ENCODE measurements at places on chromosomes 4 and X. TPM values are rescaled to one million over a fixed set of nuclear protein-coding genes. Genes with fewer than 3 reads are reported as not detected.

ITM2A gene
- not detected for total RNA-seq

AFF1 gene
- total RNA-seq = 6.8 TPM

DNA sequence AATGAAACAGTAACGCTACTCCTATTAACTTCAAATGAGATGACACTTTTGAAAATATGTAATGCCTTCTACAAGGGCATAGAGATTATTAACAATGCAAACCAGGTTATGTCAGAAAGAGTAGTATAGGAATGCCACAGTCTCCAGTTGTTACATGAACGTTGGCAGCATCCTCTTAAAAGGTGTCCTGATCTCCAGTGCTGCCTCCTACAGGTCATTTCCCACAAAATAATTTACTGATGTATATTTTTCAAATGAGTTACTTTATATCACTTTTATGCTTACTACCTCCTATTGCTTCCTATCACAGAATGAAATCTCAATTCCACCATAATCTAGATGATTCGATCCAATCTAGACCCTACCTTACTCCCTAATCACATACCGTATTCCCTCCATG lies 195.2 kb upstream of the EPHA5 start:
- DNase-seq = peak; percentile 2

DNA sequence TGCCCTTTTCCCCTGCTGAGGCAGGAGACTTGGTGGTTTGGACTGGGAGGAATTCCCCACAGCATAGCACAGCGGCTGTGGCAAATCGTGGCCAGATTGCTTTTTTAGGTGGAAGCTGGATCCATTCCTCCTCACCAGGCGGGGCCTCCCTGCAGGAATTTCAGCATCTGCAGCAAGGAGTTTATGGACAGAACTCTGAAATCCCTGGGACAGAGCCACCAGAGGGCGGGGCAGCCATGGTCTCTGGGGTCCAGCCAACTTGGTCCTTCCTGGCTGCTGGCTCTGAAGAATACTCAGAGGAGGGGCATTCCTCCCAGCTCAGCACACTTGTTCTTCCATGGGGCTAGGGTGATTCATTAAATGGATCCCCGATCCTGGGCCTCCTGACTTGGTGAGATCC lies 794.3 kb downstream of the SH3BGRL start:
- DNase-seq = no peak

- DNase-seq = no peak
Observed at GRCh38 chr4:2558301-2558700, 21.9 kb downstream of the FAM193A start.

PRSS12 gene
- total RNA-seq = not detected

- no peak for DNase-seq
Observed at GRCh38 chrX:123464709-123465108, 268.1 kb downstream of the THOC2 start.

- DNase-seq = no peak
Observed at GRCh38 chr4:102536768-102537167, 35.6 kb downstream of the NFKB1 start.

DNA sequence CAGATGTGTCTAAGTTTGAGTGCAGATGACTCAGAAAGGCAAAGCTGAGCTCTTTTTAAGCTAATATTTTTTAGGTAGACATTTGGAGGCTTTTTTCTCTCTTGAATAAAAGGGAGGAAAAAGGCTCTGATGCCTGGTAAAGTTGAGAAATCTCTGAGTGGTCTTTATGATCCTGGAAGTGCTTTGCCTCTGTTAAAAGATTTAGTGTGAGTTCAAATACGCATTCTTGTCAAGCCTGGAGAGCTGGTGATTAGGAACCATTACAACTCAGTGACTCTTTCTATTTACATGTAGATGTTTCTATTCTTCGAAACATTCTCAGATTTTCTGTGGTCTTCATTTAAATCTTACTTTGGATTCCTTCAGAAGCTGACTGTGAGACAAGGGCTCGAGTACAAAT lies 143.4 kb upstream of the MED14 start:
- no peak for DNase-seq

- no peak for DNase-seq
Observed at GRCh38 chr4:134019657-134020056, 181.9 kb downstream of the PABPC4L start.

- DNase-seq = no peak
Observed at GRCh38 chr4:7068883-7069282, 1.0 kb upstream of the GRPEL1 start.

DNA sequence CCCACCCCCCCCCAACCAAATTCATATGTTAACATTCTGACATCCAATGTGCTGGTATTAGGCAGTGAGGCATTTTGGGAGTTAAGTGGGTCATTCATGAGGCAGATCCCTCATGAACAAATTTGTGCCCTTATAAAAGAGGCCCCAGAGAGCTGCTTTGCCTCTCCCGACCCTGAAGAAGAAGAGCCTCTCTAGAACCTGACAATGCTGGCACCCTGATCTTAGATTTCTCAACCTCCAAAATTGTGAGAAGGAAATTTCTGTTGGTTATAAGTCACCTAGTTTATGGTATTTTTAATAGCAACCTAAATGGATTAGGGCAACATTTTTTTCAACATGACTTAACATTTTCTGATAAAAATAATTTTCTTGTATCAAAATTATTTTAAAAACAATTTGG lies 296.3 kb downstream of the CFAP299 start:
- DNase-seq = no peak

DNA sequence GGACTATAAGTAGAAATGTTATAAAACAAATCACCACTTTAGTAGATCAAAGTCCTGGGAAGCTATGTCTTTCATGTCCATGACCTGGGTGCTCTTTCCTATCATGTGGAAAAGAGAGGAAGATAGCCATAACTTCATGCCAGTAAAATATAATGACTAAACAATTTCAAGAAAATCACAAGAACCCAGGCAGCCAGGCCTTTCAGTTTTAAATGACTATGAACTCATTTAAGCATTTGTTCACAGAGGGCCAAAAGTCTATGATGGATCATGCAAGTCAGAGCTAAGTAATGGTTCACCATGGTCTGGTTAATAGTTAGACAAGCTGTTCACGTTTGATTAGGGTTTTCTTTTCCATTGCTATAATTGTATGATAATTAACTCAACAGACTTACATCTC lies 155.8 kb downstream of the PPARGC1A start:
- DNase-seq = peak; percentile 74

Measured in Caki2 (cell line).